Skeletal muscle cell (primary cell): ENCODE measurements at places on chromosomes 16 and 17.

DNA sequence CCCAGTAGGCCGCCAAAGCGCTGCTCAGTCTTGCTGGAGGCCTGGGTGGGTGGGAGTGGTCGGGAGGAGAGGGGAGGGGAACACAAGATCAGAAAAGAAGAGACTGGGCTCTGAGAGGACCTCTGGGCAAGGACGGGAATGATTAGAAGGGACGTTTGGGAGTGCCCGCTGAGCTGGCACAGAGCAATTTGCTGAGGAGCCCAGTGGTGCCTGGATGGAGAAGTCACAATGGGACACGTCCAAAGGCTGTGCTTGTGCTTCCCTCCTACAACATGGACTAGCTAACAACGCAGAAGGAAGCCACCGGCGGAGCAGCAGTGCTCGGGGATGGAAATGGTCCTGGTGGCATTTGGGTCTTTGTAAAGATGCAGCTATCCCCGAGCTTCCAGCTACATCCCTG is 45.6 kb upstream of the CACNG4 start:
- no peak for DNase-seq

DNA sequence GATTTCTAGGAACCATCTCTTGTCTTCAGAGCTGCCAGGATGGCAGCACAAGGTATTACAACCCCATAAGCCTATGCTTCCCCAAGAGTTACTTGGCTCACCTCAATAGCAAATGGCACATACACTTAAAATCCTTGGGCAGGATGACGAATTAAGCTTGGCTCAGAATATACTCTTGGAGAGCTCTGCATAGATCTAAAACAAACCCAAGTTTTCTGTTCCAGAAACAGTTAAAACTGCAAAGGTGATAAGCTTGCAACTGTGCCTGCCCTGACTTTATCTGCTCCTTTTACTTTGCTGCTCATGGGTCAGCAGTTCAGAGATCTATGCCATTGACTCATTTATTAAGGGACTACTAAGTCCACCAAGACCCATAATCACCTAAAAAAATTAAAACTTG is 26.1 kb downstream of the XPO6 start:
- DNase-seq: no peak

- no peak for DNase-seq
Measured at GRCh38 chr16:51755039-51755501, 604.0 kb upstream of the SALL1 start.

GRCh38 chr16:50308237-50308965 is 42.0 kb downstream of the ADCY7 start:
- no peak for DNase-seq

- DNase-seq: no peak
Measured at GRCh38 chr16:5979905-5980550, 882.4 kb upstream of the EEF2KMT start.

- no peak for DNase-seq
Measured at GRCh38 chr17:33945646-33946546, 309.2 kb upstream of the CCL2 start.

DNA sequence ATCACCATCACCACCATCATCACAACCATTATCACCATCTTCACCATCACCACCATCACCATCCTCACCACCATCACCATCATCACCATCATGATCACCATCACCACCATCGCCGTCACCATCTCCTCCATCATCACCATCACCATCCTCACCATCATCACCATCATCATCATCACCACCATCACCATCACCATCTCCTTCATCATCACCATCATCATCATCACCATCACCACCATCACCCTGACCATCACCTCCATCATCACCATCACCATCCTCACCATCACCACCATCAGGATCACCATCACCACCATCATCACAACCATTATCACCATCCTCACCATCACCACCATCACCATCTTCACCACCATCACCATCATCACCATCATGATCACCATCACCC is 14.1 kb downstream of the SCNN1B start:
- DNase-seq: no peak

GRCh38 chr16:3131755-3132377 is 3.0 kb upstream of the ZNF213 start:
- DNase-seq: no peak

GRCh38 chr17:54435966-54436365 is 464.7 kb upstream of the TOM1L1 start:
- no peak for DNase-seq

DNA sequence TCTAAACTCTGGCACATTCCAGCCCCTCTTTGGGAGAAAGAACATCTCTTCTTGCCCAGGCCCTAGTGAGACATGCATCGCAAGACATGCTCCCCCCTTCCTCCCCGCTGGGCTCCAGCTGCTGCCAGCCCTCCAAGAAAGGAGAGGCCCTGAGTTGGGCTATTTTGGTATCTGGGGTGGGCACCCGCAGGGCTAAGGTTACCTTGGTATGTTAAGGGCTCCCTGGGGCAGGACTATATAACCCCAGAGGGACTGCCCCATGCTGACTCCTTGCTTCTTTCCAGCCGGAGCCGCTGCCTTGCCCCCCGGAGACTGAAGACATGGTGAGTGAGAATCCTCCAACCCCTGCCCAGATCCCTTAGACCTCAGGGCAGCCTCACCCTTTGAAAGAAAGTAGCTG is at the start of gene MYL11:
MYL11 (plus strand) TSS at position 265 of the 400 bp plus-strand sequence; CDS start at position 321, 56 bp downstream.
- no peak for DNase-seq

- DNase-seq: no peak
Measured at GRCh38 chr16:82384017-82384416, 214.0 kb upstream of the MPHOSPH6 start.

DNA sequence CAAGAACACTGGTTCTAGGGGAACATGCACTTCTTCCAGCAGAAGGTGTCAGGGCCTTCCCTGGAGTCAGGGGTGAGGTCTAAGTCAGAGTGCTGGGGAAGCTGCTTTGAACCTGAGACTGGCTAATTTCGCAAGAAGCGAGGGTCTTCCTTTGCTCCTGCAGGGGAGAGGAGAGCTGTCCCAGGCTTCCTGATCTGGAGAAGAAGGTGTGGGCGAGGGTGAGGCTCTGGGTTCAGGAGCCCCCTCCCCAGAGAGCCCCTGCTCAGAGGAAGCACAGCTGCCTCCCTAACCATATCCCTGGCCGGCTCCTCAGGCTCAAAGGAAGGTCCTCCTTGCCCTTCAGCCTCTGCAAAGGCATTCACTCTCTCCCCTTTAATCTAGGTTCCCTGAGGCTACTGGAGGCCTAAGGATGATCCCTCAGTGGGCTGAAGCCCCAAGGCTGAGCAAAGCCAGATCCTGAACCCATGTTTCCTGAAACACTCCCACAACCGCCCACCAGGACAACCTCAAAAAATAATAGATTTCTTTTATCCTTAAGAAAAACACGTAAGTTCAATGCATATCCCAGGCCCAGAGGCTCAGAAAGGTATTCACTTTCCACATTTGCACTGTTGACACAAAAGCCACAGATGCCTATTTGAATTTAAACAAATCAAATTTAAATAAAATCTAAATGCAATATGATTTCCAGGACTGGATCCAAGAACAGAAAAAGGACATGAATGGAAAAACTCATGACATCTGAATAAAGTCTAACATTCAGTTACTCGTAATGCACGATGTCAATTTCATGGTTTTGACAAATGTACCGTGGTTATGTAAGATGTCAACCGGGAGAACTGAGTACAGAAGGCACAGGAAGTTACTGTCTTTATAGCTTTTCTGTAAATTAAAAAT is 71.5 kb upstream of the RCVRN start:
- no peak for DNase-seq
